ENCODE measurements at places on chromosomes 7 and 10.

- DNase-seq: no peak
Measured at GRCh38 chr10:76882245-76882644, 755.4 kb downstream of the KCNMA1 start.

DNA sequence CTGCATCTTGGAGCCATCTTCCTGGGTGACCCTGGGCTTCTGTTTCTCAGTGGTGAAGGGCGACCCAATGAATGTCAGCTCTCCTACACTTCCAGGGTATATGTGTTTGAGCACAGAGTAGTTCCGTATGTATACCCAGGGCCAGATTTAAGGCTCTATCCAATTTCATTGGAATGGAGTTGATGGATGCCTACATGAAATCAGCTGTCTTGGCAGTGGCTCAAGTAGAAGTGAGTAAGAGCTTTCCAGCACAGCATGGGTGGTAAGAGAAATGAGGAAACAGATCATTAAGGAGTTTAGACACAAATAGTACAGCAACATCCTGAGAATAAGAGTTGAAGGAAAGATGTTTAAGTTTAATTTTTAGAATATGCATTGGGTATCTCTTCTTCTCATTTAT lies 433.0 kb downstream of the PAXIP1 start:
- no peak for DNase-seq

DNA sequence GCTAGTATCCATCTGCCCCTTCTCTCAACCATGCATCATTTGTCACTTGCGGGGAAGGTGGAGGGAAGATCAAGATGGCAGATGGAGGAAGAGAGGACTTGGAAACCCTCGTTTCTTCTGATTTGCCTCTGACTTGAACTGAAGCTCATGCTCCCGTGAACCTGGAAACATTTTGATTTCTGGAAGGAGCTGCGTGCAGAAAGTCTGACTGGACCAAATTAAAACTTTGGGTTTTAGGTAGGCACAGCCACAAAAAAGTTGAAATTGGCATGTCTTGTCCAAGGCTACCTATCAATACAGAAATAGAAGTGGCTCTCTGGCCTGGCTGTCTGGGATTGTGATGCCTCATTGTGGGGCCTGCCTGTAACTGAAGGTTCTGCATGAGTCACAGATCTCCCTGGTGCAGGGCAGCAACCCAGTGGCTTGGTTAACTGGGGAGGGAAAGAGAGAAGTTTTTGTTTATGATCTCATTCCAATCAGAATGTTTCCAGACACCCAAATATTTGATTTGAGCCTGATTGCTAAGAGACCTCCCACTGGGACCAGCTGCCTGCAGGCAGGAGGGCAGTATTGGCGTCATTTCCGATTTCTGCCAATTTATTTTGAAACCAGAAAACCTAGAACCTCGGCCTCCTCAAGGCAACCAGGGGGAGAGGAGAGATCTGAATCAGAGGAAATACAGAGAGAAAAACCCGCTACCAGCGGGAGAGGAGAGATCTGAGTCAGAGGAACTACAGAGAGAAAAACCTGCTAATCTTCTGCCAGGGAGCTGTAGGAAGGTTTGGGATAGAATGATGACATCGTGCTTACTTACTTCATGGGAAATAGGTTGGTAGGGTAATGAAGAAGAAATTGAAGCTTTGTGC lies 363.6 kb downstream of the ANKRD30A start:
- DNase-seq: peak; percentile 63

DNA sequence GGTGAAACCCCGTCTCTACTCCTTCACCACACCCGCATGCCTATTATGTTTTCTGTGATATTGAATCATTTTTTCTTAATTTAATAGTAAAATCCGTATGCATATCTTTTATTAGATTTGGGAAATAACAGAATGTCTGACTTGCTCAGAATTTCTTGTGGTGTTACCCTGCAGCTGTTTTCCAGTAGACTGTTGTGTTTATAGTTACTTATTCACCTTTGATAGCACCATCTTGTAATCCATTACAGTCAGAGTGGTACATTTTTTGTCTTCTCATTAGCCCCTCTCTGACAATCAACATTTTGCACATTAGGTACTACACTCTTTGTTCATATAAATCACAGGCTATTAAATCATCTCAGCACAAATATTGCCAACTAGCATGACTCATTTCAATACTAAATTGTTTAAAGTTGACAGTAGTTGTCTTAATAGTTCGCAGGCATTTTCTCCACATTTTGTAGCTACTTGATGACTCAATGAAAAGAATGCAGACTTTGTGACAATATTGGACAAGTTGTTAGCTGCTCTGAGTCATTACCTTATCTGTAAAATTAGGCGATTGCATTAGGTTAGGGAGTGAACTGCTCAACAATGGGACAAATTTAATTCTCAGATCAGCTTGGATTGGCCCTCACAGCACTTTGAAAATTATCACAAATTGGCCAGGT lies 17.8 kb upstream of the SLC16A12 start:
- DNase-seq: peak; percentile 49

DNA sequence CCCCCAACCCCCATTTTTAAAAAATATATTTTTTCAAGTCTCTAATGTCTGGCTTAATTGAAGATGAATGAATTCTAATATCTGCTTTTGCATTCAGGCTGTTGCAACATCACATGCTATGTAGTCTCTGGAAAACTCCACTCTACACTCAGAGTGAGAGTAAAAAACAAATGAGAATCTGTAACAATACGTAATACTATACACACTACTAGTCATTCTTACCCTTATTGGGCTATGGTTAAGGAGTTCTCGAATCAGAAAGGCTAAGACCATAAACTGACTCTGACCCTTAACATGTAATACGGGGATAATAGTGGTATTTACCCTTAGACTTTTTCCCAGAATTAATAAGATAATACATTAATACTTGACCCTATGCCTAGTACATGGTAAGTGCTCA lies 42.9 kb upstream of the TMEM168 start:
- DNase-seq: no peak

GRCh38 chr7:16960337-16960965 lies 78.7 kb upstream of the AGR3 start:
- no peak for DNase-seq

GRCh38 chr10:1870491-1870890 lies 133.2 kb upstream of the ADARB2 start:
- no peak for DNase-seq

GRCh38 chr7:33862946-33863814 lies 42.2 kb upstream of the BMPER start:
- no peak for DNase-seq

DNA sequence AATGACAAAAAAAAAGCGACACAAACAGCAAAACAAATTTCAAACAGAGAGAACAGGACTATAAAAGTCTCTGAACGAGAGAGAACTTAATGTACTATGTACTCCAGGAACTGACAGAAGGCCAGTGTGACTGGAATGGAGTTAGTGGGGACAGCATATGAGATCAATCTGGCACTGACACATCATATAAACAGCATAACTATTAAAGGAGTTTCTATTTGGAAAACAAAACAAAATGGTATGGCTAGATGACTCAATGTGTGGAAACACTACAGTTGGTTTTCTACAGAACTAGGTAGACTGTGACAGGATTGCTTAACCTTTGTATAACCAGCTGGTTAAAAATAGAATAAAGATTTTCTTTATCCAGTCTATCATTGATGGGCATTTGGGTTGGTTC lies 232.9 kb upstream of the KAT6B start:
- no peak for DNase-seq

- no peak for DNase-seq
Measured at GRCh38 chr10:71963351-71964097, 671 bp upstream of the CHST3 start.

DNA sequence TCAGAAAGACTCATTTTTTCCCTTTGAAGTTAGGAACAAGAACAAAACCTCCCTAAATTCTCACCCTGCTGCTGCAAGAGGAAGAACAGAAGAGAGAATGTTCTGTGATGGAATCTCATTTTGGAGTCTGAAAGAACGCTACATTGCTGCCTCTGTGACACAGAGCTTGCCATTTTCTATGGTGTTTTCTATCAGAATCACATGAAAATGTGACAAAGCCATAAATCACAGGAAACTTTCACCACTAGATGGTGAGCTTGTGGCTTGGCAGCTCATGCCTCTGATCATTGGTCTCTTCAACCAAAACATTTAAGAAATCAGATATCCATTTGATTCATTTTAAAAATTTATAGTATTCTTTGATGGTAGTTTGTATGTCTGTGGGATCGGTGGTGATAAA lies 82.9 kb downstream of the CADPS2 start:
- DNase-seq: no peak

DNA sequence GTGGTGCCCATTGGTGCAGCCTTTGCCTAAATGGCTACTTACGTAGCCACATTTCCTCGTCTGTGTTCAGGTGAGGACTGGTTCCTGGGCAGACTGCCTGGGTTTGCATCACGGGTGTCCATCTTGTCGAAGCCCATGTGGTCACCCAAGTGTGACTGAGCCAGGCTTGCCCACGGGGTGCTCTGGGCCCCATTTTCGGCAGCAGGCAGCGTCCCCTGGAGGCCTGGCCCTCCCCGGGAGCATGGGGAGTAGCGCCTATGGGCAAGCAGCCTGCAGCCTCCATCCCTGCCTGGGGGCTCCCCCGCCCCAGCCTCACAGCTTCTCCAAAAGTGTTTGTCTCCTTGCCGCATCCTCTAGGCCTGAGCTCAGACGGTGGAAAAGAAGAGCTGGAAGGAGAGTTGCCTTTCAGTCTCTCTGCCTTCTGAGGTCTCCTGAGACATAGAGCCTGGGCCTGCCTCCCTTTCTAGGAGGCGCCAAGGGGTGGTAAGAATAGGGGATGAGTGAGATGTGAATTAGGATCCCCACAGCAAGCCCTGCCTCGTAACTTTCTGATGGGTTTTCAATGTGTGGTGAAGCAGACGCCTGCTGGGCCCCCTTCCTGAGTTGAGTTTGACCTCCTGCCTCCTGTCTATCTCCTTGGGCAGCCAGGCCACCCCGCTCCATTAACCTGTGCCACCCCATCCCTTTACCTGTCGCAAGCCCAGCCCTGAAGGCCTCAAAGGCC lies 42.7 kb downstream of the HTRA1 start:
- no peak for DNase-seq

GRCh38 chr7:158399762-158400161 lies 187.9 kb downstream of the PTPRN2 start:
- DNase-seq: no peak

GRCh38 chr10:112584276-112584675 lies 137.3 kb downstream of the VTI1A start:
- peak; percentile 7 for DNase-seq

GRCh38 chr10:132289439-132289838 lies 18.3 kb downstream of the STK32C start:
- DNase-seq: no peak

- no peak for DNase-seq
Measured at GRCh38 chr7:15424468-15424867, 137.3 kb downstream of the AGMO start.

- no peak for DNase-seq
Measured at GRCh38 chr10:44849936-44850335, 61.2 kb upstream of the TMEM72 start.

DNA sequence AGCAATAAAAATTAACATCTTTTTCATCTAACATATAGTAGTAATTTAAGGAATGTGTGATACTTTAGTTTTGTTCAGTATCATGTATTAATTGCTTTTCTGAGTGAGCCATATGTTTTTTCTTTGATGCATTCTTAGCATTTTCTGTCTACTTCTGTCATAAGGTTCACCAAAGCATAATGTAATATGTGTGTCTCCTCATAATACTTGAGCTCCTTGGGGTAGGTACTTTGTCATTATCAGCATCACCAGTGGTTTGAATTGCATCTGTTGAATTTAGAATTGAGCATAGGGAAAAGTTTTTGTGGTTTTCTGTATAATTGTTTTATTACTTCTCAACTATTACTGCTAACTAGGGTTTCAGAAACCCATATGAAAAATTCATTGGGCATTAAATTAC lies 26.5 kb downstream of the VPS50 start:
- no peak for DNase-seq

DNA sequence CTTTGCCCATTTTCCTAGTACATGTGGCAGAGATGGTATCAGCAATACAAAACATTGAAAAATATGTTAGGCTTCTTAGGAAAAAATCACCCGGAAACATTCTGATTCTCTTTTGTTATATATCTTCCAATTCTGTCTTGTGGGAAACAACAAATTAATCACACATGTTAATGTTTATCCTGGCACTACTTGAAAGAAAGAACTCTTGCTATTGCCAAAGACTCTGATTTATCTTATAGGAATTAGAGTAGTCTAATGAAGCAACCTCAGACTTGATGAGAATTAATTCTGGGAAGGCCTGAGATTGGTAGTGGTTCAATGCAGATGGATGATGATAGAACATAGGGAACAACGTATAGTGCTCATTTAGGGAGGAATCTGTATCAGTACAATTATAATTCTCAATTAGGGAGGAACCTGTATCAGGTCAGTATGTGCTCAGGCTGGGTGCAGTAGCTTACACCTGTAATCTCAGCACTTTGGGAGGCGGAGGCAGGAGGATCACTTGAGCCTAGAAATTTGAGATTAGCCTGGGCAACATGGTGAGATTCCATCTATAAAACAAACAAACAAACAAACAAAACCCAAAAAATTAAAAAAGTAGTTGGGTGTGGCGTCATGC lies 50.7 kb downstream of the TAS2R16 start:
- DNase-seq: no peak

DNA sequence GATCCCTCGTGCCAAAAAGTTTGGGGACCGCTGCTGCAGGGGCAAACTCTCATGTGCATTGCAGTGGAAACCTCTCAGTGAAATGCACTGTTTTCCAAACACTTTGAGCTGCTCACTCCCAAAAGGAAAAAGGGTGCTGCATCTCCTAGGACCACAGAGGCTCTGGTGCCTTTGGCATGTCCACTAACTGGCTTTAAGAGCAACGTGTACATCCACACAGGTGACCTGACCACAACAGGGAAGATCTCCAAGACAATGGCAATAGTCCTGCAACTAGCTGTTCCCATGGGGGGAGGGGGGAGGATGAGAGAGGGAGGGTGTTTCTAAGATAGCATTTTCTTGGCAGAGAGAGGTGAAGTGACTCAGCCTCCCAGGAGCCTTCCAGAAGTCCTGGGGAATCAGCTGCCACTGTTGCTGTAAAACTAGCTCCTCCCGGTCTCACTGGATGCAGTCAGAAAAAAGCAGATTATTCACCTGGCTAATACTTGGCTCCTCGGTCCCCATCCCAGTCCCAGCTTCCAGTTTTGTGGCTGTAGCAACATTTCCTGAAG lies 181.7 kb downstream of the HECW1 start:
- peak; percentile 77 for DNase-seq

GRCh38 chr10:108393089-108393488 lies 1228.6 kb upstream of the SORCS1 start:
- no peak for DNase-seq

DNA sequence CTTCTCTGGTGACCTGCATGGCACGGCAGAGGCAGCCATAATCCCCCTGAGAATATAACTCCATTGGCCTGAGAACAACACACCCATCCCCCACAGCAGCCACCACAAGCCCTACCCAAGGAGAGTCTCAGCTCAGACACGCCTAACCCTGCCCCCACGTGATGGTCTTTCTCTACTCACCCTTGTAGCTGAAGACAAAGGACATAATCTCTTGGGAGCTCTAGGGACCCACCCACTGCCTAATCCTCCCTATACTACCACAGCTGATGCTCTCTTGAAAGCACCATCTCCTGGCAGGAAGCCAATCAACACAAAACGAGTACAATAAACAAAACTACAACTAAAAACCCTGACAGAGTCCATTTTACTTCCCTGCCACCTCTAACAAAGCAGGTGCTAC lies 30.7 kb upstream of the HPSE2 start:
- DNase-seq: no peak

GRCh38 chr7:25537662-25538375 lies 309.5 kb upstream of the NPVF start:
- DNase-seq: no peak

- no peak for DNase-seq
Measured at GRCh38 chr7:42831718-42832522, 80.0 kb downstream of the C7orf25 start.
